Skin of body (tissue), 3 donors: ENCODE measurements at places on chromosomes 6 and 20.

- no peak for DNase-seq
Measured at GRCh38 chr6:121338366-121338765, 4.1 kb upstream of the TBC1D32 start.

DNA sequence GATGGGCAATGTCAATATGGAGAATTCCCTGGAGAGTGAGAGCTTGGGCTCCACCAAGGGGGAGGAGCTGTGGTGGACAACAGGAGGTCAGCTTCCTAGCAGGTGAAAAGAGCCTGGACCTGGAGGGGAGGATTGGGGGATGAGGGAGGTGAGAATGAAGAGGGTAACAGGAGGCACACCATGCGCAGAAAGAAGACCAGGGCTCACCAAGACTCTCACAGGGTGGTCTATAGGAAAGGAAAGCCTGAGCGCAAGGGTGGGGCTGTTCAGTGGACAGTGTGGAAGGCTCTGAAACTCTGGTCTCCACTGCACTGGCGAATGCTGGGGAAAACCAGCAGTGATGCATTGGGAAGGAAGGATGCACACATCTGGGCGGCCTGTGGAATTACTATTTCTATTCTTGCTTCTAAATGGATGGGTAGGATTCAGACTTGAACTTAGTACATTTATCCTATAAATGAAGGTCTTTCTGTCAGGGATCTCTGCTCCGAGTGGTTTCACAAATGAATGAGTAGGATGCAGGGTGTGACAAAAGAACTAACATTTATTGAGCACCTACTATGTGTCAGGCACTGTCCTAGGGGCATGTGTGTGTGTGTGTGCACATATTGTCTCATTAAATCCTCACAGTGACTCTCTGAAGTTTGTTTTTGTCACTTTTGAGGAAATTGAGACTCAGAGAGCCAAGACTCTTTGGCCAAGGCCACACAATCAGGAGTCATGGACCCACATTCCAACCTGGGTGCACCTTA is 152.7 kb downstream of the CD83 start:
- DNase-seq: no peak

DNA sequence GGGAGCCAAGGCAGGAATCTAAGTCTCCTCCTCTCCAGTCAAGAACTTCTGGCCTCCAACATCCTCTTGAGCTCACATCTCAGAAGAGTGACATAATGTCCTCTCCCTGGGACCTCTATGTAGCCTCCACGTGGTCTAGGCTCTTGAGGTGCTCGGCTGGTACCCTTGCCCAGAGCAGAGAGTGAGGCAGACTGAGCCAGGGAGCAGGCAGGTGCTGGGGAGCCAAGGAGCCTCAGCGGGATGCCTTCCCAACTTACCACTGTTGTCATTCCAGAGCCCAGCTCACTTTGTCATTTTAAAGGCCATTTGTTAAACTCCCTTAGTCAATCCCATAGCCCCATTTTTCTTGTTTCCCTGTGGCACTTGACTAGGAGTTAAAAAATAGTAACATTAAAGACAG is 52.1 kb upstream of the DUSP22 start:
- DNase-seq: no peak

DNA sequence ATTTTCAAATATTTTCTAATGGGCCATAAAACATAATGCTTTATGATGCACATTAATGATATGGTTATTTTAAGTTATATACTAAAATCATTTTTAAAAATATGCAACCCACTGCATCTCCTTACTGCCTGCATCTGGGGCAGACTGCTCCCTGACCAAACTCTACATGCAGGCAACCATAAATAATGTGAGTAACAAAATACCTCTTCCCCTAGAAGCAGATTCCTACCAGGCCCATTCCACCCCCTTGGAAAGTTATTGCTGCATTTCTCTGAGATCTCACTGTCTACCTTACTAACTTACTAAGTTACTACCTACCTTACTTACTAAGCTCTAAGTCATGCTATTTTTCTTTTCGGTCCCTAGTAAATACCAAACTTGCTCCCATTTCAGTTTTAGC is 71.8 kb downstream of the ATG5 start:
- DNase-seq: no peak

DNA sequence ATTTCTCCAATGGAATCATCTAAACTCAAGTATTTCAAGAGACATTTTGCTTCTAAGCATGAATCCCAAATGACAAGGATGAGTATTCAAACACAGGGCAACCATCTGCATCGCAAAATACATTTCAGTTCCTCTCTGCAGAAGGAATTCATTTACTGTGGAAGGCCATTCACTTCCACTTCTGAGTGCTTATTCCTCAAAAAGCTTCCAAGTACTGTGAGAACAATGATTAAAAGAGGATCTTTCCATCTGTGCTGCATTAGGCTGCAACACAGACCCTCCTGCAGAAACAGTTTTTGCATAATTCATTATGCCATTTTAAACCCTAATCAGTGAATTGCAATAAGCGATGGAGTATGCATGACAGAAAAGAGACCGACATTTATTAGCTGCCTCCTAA is 52.5 kb downstream of the ARHGAP18 start:
- DNase-seq: peak; percentile 76

DNA sequence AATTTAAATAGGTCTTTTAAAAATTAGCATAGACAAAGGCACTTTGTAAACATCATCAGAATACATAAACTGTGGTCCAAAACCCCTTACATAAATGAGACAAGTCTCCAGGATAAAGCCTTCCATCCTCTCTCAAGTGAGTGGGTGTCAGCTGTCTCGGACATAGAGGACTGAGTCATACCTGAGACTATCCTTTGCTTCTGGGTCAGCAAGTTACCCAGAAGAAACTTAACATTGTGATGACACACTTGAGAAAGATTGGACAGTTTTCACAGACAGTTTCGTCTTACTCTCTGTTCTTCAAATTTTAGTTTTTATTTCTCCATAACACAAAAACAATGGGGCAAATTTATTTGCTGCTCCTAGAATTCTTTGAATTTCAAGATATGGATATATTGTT is 838.0 kb downstream of the DHX35 start:
- DNase-seq: no peak

DNA sequence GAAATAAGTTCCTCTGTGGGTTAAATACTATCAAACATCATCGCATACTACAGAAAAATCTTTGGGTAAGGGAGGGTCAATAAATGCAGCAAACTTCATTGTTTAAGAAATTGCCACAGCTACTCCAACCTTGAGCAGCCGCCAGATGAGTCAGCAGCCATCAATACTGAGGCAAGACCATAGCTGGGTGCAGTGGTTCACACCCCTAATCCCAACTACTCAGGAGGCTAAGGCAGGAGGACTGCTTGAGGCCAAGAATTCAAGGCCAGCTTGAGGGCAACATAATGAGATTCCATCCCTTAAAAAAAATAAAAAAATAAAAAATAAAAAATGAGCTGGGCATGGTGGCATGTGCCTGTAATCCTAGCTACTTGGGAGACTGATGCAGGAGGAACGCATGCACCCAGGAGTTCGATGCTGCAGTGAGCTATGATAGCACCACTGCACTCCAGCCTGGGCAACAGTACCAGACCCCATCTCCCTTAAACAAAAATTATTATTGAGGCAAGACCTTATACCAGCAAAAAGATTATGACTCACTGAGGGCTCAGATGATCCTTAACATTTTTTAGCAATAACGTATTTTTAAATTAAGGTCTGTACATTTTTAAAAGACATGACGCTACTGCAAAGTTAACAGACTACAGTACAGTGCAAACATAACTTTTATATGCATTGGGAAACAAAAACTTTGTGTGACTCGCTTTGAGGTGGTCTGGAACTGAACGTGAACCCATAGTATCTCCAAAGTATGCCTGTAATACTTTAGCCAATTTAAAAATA is 8.8 kb downstream of the SRPK1 start:
- no peak for DNase-seq

DNA sequence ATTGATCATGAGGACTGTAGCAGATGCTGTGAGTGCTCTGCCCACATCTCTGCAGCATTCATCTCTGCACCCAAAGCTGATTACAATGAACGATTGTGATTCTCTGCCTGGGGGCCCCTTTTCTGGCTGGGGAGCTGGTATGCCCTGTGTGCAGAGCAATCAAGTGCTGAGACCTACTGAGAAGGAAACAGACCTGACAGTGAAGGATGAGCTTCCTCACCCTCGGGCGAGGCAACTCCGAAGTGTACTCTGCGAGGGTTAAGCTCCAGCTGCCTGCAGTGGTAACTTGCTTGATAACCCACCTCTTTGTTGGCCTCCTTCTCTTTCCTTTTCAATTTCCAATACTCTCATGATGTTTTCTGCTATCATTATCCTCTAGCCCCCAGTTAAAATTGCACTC is 289.7 kb upstream of the RNF24 start:
- no peak for DNase-seq

DNA sequence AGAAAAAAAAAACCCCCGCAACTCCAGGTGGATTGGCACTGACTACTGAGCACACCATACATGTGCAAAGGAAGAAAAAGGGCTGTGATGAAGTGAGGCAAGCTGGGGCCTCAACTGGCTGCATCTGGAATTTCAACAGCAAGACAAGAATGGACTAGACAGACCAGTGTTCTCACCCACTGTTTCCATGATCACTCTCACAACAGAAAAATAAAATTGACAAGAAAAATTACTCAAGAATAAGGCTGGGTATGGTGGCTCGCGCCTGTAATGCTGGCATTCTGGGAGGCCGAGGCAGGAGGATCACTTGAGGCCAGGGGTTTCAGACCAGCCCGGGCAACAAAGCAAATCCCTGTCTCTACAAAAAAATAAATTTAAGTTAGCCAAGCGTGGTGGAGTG is 18.8 kb downstream of the ZNF217 start:
- no peak for DNase-seq

GRCh38 chr6:125188037-125188436 is 34.5 kb downstream of the TPD52L1 start:
- DNase-seq: no peak

GRCh38 chr6:24959319-24959718 is 23.6 kb upstream of the RIPOR2 start:
- no peak for DNase-seq

DNA sequence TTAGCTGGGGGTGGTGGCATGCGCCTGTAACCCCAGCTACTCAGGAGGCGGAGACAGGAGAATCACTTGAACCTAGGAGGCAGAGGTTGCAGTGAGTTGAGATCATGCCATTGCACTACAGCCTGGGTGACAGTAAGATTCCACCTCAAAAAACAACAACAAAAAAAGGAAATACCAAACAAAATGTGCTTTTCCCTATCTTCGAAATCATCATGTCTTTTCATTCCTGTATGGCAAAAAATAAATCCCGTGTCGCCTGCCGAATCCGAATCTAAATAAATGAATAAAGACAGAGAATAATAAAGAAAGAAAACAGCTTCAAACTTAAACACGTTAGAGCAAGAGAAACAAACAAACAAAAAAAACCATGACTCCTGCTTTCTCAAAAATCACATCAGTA is 11.8 kb downstream of the B4GALT5 start:
- DNase-seq: no peak

GRCh38 chr20:2604506-2604835 is 48.0 kb upstream of the NOP56 start:
- no peak for DNase-seq

DNA sequence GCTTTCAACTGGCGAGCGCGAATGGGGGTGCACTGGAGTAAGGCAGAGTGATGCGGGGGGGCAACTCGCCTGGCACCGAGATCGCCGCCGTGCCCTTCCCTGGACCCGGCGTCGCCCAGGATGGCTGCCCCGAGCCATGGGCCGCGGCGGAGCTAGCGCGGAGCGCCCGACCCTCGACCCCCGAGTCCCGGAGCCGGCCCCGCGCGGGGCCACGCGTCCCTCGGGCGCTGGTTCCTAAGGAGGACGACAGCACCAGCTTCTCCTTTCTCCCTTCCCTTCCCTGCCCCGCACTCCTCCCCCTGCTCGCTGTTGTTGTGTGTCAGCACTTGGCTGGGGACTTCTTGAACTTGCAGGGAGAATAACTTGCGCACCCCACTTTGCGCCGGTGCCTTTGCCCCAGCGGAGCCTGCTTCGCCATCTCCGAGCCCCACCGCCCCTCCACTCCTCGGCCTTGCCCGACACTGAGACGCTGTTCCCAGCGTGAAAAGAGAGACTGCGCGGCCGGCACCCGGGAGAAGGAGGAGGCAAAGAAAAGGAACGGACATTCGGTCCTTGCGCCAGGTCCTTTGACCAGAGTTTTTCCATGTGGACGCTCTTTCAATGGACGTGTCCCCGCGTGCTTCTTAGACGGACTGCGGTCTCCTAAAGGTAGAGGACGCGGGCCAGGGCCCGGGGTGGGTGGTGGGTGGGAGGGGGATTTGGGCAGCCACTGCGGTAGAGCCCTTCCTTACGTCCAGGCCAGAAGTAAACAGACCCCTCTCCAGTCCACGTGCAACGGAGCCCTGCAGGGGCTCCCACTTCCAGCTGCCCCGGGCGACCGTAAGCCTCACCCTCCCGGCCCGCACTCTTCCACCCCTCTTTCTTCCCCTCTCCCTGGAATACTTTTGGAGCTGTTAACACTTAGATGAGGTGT is 998 bp downstream of the BMP2 start:
- no peak for DNase-seq

GRCh38 chr6:32659856-32660595 is 6.4 kb downstream of the HLA-DQB1 start:
- no peak for DNase-seq

- no peak for DNase-seq
Measured at GRCh38 chr6:71531841-71532240, 243.2 kb downstream of the OGFRL1 start.

DNA sequence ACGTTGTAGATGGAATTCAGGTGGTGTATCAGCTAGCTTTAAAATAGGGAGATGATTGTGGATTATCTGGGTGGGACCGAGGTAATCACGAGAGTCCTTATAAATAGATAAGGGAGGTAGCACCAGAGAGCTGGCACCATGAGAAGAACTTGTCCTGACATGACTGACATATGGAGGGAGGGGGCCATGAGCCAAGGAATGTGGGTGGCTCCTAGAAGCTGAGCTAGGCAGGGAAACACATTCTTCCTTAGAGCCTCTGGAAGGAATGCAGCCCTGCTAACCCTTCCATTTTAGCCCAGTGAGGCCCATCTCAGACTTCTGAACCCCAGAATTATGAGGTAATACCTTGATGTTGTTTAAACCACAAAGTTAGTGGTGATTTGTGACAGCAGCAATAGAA is 321.1 kb upstream of the SULF2 start:
- DNase-seq: no peak

DNA sequence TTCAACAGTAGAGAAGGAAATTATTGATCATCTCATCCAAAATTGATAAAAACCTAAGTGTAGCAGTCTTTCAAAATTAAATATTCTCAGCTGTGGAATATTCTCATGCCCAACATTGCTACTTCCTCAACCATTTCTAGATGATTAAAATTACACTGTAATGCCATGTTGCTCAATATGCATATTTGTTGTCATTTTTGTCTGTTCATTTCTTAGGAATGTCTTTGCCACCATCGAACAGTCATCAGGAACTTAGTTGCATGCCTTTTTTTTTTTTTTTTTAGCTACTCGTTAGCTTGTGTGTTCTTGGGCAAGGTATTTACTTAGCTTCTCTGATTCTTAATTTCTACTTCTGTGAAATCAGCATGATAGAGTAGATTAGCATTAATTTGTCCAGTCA is 188.6 kb downstream of the DTNBP1 start:
- DNase-seq: no peak

GRCh38 chr6:161082215-161082614 is 90.6 kb downstream of the MAP3K4 start:
- no peak for DNase-seq

- no peak for DNase-seq
Measured at GRCh38 chr6:117237561-117237960, 27.8 kb upstream of the VGLL2 start.
